ENCODE measurements at places on chromosomes 7 and 10.

- no peak for DNase-seq
Observed at GRCh38 chr7:17131983-17132655, 166.3 kb upstream of the AHR start.

GRCh38 chr7:145644426-145645134 is 472.0 kb upstream of the CNTNAP2 start:
- no peak for DNase-seq

GRCh38 chr10:38027986-38028385 is 17.5 kb downstream of the ZNF33A start:
- no peak for DNase-seq

- no peak for DNase-seq
Observed at GRCh38 chr10:105807935-105808587, 1167.0 kb downstream of the SORCS3 start.

DNA sequence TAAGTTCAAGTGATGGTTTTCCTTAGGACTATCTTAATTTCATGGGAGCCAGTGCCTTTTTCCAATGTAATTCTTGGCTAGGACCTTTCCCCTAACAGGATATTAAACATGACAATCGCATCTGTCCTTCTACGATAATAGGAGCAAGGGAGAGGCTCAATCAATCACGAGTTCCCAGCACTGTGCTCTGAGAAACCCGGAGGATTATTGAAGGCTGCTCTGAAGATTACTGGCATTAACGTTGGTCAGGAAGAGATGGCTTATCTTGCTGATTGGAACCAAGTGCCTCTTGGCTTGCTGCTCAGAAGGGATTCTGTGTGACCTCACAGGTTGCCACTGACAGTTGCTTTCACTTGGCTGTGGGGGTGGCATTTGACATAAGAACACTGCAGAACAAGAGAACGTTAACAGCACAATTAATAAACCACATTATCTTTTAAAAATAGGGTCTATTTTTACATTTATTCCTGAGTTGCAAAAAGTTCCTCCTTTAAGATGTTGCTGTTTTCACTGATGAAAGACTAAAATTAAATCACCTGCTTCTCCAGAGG is 252.1 kb upstream of the TAC1 start:
- no peak for DNase-seq

DNA sequence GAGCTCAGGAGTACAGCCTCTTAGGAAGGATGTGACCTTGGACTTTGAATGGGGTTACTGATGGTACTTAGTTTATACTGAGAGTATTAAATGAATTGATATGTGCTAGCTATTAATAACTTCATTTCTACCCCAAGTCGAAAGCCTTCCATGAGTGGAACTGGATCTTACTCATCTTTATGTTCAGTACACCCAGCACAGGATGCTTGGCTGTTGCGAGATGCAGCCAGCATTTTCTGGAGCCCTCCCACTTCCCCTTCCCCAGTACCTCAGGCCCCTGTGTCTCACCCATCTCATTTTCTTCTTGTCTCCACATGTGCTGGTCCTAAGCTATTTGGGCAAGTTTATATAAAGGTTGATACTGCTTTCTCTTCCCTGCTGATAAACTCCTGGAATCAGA is 7.2 kb downstream of the UPP1 start:
- DNase-seq, result no peak

GRCh38 chr7:68364886-68365625 is 1233.2 kb upstream of the AUTS2 start:
- no peak for DNase-seq

- DNase-seq, result peak; percentile 13
Observed at GRCh38 chr10:60237977-60238758, 151.5 kb downstream of the ANK3 start.

DNA sequence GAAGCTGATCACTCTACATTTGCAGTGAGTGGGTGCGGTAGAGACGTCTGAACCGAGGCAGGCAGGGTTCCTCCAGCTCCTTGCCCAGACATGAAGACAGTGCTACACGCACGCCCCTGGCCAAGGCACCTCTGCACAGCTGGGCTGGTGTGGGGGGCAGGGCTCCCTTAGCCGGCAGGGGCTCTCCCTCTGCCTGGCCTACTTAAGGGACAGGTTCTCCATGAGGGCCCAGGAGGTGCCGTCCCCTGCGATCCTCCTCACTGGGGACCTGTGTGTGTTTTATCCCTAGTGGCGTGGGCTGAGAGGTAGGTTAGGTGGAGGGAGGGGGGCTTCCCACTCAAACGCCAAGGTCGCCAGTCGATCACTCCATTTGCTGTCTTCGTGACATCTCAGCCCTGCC is 35.3 kb downstream of the IL15RA start:
- no peak for DNase-seq

- no peak for DNase-seq
Observed at GRCh38 chr10:82922046-82922445, 1047.1 kb downstream of the NRG3 start.

DNA sequence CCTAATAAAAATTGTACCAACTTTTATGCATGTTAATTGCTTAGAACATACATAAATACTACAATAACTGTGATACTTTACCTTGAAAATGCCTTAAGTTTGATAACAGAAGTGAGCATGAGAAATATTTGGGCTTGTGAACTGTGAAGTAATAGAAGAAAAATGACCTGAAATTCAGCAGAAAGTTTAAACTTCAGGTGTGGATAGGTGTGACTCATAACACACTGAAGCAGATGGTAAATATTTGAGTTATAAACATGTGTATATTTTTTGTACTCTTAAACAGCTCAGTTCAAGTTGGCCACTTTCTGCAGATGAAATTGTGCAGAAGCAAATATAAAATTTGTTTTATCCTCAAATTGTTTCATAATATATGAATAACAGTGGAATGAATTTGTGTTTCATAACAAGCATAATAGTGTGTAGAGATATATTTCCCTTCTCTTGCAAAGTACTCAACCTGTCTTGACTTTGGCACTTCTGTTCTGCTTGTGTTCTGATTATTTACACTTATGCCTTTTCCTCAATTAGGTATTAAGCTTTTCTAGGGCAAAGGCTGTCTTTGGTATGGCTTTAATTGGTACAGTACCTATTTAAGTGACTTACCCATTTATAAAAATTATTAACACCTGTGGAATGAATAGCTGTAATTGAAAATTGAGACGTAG is 122.4 kb downstream of the PRKG1 start:
- no peak for DNase-seq

GRCh38 chr7:479948-480499 is 39.6 kb downstream of the PDGFA start:
- no peak for DNase-seq

GRCh38 chr10:23316406-23316805 is 28.2 kb downstream of the C10orf67 start:
- no peak for DNase-seq

GRCh38 chr7:25187932-25188331 is 40.4 kb downstream of the NPVF start:
- DNase-seq, result no peak

GRCh38 chr7:108568801-108569380 is 615 bp downstream of the THAP5 start:
- DNase-seq, result no peak

DNA sequence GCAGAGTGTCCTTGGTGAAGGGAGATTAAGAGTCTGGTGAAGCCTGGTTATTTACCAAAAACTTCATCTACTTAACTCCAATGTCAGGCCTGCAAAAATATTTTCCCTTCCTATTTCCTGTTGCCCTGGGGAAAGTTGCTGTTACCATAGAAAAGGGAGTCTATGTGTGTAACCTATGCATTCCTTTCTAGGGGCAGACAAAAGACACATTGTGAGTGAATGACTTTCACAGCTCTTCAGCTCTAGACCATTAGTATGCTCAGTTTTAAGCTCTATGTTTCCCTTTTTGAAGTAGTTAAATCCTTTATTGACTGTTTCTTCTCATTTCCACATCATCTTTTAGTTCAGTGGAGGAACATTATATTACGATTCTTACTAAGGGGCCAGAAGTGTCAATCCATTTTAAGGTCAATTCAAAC is 45.6 kb upstream of the SGCE start:
- DNase-seq, result peak; percentile 30

DNA sequence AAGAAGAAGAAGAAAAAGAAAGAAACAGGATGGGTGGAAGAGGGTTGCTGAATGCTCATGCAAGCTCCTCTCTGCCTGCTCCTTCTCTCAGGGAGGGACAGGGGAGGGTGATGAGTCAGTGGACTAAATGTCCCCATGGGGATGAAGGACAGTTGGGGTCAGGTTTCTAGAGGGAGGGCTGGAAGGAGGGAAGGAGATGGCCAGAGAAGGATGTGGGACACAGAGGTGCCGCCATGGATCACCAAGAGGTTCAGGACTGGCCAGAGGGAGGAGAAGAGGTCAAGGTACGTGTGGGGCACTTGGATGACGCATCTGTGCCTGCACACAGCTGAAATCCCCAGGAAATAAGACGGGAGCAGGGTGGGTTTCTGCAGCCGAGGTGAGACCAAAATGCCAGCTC is 88.9 kb upstream of the GTF2I start:
- DNase-seq, result no peak

DNA sequence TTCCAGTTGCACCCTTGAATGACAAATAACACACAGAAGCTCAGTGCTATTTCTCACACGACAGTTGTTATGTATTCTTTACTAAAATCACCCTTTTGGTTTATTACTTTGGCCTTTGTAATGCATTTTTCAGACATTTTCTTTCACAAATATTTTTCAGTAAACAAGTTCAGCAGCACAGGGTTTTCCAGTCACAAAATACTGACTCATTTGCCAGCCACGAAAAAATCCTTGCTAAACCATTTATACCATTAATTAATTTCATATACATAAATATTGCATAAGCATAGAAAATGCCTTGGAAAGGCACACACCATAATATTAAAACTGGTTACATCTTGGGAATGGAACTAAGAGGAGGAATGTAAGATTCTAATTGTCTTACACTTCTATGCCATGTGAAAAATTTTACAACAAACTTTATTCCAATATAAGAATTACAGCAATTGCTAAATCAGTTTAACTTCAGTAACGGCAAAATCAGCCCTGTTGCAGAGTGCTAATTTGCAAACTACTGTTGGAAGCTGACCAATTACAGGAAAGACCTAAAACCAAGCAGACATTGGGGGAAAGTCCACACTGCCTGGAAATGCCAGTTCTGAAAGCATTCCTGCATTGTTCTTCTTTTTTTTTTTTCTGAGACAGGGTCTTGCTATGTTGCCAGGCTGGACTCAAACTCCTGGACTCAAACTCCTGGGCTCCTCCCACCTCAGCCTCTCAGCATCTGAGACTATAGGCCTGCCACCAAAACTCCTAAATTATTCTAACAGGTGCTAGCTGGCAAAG is 31.6 kb upstream of the PBLD start:
- no peak for DNase-seq

- no peak for DNase-seq
Observed at GRCh38 chr7:16491148-16491547, 25.6 kb upstream of the SOSTDC1 start.

GRCh38 chr10:35058134-35058533 is 32.0 kb downstream of the CUL2 start:
- peak; percentile 83 for DNase-seq

- no peak for DNase-seq
Observed at GRCh38 chr7:38303866-38304265, 30.4 kb upstream of the TARP start.

- no peak for DNase-seq
Observed at GRCh38 chr10:132158122-132158741, 28.5 kb upstream of the DPYSL4 start.

GRCh38 chr10:111677759-111678158 is 505.8 kb downstream of the GPAM start:
- DNase-seq, result no peak

- peak; percentile 60 for DNase-seq
Observed at GRCh38 chr7:101941481-101942383, 124.3 kb downstream of the CUX1 start.

GRCh38 chr7:108659261-108659660 is 89.6 kb downstream of the DNAJB9 start:
- DNase-seq, result no peak

GRCh38 chr10:11517150-11517549 is 94.3 kb downstream of the USP6NL start:
- no peak for DNase-seq

- DNase-seq, result no peak
Observed at GRCh38 chr7:151669762-151670161, 150.1 kb upstream of the RHEB start.

- DNase-seq, result no peak
Observed at GRCh38 chr7:85097844-85098243, 89.0 kb downstream of the SEMA3D start.

- no peak for DNase-seq
Observed at GRCh38 chr10:119166564-119166963, 1.1 kb upstream of the SFXN4 start.

- no peak for DNase-seq
Observed at GRCh38 chr7:79165225-79165624, 288.2 kb downstream of the MAGI2 start.

DNA sequence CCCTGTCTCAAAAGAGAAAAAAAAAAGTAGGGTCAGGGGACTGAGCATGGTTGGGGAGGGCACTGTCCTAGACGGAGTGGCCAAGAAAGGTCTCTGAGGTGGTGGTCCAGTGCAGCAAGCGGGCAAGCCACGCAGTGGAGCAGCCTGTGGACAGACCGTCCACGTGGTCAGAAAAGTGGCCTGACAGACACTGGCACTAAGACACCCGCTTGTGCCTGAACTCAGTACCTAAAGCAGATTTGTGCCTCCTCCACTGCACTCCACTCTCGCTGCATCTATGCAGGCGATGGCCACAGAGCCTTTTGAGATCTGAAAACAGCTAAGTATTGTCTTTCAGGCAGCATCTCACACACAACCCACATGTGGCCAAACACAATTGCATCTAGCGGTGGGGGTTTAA is 8.8 kb downstream of the ASB10 start:
- no peak for DNase-seq

GRCh38 chr10:63633677-63634487 is 112.7 kb downstream of the REEP3 start:
- DNase-seq, result peak; percentile 37

- DNase-seq, result no peak
Observed at GRCh38 chr7:98774884-98775283, 94.9 kb downstream of the TMEM130 start.

- no peak for DNase-seq
Observed at GRCh38 chr10:84903320-84903719, 574.9 kb downstream of the CCSER2 start.

Measured in HFFc6 (cell line).